ENCODE measurements at places on chromosomes 3 and 15.

DNA sequence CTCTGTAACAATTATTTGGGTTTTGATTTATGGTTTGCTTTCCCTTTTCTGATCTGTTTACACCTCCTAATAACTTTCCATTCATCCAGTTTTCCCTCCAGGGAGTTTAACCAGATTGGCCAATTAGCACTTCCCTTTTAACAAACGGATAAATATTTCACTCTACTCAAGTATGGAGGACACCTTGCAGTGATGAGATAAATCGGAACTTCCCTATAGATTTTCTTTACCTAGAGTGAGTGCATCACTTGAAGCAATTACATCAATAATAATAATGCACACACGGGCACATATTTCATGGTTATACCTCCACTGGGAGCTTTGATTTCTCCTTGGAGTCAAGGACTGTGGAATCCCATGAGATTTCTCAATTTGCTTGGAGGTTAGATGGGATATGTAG lies 239.1 kb upstream of the CFAP20DC start:
- no peak for DNase-seq

DNA sequence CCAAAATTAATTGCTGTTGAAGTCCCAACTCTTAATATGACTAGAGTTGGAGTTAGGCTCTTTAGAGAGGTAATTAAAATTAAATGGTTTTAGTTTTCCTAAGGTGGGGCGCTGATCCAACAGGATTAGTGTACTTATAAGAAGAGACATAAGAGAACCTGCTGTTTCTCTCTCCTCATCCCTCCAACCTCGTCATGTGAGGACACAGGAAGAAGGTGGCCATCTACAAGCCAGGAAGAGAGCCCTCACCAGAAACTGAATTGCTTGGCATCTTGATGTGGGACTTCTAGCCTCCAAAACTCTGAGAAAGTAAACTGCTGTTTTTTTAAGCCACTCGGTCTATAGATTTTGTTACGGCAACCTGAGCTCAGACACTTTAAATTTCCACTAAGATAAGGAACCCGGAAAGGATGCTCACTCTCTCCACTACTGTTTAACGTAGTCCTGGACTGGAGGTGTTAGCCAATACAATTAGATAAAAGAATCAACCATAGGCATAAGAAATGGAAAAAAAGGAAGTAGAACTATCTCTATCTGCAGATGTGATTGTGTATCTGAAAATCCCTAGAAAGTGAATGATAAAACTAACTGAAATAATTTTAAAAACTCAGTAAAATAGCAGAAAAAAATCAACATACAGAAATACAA lies 26.8 kb downstream of the DCBLD2 start:
- no peak for DNase-seq

- DNase-seq = no peak
These were observed 189.8 kb upstream of the RGMA start for GRCh38 chr15:93278783-93279182.

DNA sequence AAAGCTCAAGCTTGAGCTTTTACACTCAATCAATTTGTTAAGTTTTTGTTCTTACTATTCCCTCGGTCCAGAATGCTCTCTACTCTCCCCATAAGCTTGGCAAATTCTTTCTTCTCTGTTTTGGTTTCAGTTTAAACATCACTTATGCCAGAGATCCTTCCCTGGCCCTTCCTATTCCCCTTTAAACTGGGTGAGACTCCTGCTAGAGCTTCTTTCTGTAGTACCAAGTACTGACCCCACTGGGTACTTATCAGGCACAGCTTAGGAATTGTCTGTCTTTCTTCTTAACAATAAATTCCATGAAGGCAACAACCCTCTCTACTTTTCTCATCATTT lies 76.7 kb upstream of the PHLDB2 start:
- no peak for DNase-seq

DNA sequence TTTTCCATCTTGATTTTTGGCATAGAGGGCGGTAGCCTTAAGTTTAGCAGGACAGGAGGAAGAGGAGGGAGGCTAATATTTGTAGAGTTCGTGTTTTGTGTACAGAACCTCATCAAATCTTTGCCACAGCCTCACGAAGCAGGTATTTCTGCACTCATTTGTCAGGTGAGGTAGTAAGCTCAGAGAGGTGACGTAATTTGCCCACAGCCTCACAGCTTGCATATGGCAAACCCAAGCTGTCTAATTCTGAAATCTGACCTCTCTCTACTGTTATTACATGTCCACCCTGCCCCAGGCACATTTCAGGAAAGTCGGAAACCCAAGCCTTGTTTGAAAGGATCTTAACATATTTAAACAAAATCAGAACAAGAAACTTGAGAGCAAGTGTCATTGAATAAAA lies 91.1 kb upstream of the TPM1 start:
- DNase-seq = no peak

DNA sequence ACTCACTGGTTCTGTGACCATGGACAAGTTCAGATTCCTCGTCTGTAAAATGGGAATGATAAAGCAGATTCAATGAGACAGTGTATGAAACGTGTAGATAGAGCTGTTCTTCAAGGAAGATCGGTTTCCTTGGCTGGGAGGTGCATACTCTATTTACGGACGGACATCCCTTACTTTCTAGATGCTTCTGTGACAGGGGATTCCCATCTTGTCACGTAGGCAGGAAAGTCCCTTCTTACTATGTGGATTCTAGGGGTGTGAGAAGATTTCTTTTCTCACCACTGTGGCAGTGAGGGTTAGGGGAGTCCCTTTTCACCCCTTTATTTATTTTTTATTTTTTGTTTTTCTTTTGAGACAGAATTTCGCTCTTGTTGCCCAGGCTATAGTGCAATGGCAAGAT lies 180.9 kb upstream of the TBL1XR1 start:
- DNase-seq = peak; percentile 6
